ENCODE measurements at places on chromosomes 7 and 10.
A peak's percentile ranks its signal among the peaks of the same experiment; 100 is the strongest.

DNA sequence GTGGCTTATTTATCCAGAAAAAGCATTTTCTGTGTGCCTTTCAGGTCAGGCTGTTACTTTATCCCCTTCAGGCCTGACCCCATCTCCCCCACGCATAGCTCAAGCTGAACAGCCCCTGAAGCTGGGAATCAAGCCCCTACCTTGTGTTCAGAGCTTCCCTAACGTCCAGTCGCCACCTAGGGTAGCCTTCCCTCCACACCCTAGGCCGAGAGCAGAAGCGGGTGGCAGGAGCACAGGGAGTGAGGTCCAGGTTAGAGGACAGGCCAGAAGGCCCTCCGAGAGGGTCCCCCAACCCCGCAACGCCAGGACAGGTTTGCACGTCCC, 479 bp upstream of the SEMA4G start:
- no peak for DNase-seq

GRCh38 chr7:139855498-139856270, 26.6 kb downstream of the TBXAS1 start:
- peak; percentile 4 for DNase-seq

DNA sequence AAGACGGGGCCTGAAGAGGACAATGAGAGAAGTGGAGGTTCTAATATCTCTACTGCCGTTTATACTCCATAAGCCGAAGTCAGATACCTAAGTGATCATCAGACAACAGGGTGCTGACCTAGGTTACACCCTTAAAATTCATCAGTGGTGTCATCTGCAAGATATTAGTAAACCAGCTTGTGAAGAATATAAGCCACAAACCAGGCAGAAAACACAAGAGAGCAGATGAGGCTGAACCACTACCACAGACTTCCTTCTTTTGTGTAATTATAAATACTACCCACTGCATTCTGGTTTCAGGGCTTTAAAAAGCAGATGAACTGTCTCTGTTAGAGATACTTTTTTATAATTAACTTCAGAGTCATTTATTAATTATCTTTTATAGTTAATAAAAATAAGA, 69.0 kb upstream of the LRRC17 start:
- no peak for DNase-seq

DNA sequence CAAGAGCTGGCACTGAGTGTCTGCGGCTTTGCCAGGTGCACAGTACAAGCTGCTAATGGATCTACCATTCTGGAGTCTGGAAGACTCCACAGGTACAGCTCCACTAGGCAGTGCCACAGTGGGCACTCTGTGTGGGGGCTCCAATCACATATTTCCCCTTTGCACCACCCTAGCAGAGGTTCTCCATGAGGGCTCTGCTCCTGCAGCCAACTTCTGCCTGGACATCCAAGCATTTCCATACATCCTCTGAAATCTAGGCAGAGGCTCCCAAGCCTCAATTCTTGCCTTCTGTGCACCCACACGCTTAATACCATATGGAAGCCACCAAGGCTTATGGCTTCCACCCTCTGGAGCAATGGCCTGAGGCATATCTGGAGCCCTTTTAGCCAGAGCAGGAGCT, 29.2 kb downstream of the IQUB start:
- no peak for DNase-seq

DNA sequence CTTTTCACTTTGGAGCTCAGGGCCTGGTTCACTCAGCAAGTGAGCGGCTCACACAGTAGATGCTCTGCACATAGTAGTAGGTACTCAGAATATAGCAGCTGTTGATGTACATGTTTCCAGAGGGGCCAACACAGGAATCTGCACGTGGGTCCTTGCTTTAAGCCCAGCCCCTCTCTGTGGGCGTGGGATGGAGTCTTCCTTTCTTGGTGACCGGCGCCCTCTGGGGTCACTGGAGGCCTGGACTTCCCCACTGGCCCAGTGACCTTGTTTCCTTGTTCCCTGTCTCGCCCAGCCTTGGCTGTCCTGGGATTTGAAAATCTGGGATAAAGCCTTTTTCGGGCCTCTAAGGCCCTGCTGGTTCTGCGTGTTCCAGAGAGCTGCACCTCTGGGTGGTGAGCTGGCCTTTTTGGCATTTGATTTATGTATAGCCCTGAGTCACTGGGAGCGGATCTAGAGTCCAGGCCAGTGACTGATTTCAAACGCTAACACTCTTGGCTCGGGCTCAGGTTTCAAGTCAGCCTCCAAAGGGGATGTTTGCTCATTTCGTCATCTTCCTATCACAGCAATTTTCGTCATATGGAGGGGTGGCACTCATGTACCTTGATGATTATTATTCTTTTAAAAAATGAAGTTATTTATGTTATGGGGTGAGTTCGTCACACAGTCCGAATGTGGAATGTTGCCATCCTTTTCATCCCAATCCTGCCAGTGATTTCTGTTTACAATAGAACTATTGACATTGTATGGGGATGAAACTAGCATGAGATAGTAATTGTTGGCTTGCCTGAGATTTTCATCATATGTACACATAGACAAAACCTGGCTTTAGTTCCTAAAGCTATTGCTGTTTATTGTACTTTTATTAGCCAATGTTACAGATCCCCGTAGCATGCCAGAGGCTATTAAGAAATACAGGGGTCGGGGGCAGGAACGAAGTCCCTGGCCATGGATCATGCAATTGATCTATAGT, 65.5 kb downstream of the CUX1 start:
- DNase-seq, result no peak

- DNase-seq, result no peak
Measured at GRCh38 chr7:99120501-99120900, 23.4 kb downstream of the SMURF1 start.

DNA sequence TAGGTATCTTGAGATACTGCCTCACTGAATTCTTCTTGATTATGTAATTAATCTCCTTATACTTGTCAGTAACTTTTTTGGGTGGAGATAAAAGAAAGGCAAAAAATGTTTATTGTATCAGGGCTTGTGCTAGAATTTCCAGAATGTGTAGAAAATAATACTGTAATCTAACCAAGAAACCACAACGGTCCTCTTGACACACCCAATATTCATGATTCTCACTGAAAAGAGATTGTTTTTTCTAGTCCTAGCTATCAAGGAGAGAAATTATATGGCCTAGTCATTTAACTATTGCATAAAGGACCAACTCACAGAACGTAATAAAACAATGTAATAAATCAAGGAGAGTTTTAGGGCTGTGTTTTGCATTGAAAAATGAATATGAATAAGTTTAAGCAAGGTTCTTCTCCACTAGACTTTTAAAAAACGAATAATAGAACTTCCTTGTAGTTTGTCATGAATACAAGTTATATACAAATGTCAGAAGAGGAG, 80.0 kb upstream of the STEAP4 start:
- no peak for DNase-seq

DNA sequence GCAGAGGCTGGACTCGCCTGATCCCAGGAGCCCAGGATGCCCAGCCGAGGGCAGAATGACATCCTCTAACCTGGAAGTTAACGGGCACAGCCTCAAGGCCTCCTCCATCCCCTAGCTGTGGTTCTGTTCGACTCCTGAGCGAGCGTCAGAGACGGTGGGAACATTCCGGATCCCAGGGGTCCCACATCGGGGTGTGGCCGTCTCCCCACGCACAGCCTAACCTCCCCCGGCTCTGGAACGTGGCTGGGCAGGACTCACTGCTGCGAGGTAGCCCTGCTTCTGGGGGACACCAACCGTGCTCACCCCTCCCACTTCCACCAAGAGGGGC, 8.4 kb downstream of the FOXL3 start:
- DNase-seq, result no peak

DNA sequence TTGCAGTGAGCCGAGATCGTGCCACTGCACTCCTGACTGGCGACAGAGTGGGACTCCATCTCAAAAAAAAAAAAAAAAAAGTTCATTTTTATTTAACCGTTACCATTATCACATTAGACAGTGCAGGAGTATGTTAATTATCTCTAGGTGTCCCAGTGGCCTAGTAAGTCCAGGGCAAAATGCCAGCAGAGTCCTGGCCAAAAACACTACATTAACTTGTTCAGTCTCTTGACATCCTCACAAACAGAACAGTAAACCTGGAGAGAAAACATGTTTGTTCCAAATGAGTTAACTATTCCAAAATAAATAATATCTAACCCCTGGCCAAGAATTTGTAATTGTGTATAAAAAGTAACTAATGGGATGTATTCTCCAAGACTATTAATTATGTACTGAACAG, 43.2 kb downstream of the PTPRZ1 start:
- DNase-seq, result no peak

DNA sequence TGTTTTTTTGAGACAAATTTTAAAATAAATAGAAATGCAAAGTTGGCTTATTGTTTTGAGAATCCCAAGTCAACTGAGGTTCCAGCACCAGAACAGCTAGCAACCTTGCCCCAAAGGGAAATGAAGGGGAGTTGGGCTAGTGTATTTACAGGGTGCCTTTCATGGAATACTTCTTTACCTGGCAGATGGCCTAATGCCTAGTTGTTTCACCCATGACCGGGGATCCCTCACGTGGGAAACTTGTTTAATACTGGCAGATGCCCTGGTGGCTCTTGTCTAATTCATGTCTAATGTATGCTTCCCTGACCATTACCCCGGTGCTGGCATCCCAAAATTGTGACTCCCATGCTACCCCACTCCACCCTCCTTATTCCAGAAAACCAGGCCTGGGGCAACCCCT, 861.1 kb upstream of the ZWINT start:
- no peak for DNase-seq

DNA sequence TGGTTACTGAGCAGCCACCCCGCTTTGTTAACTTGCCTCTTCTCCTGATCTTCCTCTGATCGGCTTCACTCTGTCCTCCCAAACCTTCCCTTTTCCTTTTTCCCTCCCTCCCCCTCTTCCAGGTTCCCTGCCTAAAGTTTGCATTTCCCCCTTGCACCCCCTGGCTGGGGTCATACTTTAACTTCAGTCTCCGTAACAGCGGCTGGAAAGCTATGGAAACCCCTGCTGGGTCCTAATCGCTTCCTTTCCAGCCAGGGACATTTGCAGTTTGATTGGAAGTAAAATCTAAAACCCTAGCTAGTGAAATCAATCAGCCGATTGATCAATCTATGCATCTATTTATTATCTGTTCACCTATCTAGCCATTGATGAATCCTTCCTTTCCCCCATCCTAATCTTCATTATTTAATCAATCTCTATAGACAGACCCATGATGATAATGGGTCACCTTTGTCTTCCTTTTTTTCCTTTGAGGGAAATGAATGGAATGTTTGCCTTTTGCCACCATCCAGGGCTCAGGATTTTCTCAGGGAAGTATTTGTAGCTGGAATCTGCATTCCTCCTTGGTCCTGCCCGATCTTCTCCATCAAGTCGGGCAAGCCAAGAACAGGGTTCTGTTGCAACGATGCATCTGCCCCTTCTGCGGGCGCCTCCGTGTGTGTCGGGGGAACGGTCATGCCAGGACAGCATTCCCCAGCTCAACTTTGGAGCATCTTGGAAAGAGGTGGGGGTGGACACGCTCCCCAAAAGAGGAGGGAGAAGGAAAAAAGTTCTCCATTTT, 8.8 kb downstream of the GATA3 start:
- no peak for DNase-seq

DNA sequence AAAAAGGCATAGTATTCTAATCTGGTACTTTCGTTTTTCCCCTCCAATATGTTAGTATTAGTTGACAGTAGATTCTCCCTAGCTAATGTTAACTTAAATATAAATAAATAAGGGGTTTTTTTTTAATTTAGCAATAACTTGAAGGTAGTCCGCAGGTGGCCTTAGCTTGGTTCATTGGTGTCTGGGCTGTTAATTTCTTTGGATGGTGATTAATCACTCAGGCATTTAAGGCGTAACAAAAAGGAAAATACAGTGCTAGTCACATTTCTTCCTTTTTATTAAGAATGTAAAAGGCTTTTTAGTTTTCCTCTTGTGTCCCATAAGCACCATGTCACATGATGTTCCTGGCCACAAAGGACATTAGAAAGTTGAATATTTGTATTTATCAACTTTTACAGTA, 161.0 kb upstream of the POT1 start:
- no peak for DNase-seq

DNA sequence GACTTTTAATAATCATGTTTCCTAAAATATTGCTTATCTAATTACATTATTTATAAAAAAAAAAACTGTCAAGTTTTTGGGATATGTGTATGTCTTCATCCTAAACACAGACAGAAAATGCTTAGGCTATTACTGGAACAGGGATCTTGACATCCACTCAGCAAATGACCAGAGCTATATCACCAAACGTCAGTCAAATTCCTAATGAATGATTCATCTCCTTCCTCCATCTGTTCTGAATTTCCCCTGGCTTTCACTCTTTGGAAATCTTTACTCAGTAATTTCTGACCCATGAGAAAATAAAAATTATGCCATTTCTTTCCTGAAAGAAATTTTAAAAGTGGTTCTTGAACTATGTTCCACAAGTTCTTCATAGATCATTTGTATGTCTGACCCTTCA, 552.4 kb upstream of the KCND2 start:
- no peak for DNase-seq

- DNase-seq, result no peak
Measured at GRCh38 chr7:4144172-4144701, 537.9 kb upstream of the FOXK1 start.

DNA sequence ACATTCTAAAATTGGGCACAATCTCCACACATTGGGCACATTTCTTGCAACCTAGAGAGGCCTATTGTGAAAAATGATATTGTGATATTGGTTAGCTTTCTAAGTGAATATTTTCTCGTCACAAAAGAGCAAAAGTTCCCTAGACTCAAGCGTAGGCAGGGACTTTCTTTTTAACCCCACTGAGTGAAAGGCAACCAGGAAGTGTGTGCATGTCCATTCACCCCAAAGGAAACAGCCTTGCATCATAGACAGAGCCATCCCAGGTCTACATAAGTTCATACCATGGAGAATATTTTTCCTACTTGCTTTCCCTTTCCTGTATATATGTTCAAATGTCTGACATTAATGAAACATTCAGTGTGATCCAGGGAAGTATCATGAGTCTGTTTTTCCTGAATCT, 84.2 kb upstream of the AGBL3 start:
- no peak for DNase-seq

DNA sequence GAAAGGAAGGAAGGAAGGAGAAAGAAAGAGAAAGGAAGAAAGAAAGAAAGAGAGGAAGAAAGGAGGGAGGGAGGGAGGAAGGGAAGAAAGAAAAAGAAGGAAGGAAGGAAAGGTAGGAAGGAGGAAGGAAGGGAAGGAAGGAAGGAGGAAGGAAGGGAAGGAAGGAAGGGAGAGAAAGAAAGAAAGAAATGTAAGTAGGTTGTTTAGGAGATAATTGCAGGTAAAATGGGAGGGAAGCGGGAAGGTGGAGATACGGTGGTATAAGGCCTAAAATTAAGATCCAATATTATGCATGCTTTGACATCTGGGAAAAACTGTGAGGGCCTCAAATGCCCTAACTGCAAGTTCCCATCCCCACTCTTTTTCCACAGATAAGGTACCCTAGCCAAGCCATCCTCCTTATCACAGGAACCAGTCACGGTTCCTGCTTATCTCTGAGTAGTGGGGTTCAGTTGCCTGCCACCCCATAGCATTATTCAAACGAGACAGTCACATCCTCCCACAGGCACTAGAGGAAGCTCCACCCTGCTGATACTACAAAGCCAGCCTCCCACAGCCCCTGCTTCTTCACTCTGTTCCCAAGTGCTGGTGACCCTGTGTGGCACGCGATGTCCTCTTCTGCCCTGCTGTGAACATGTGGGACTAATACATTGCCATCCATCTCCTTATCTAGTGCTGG, 28.7 kb downstream of the ST8SIA6 start:
- no peak for DNase-seq

GRCh38 chr7:34430456-34430855, 227.6 kb upstream of the NPSR1 start:
- no peak for DNase-seq

- DNase-seq, result no peak
Measured at GRCh38 chr7:2018569-2019460, 213.9 kb downstream of the MAD1L1 start.
